ENCODE measurements at places on chromosomes 2 and 18.
A peak's percentile ranks its signal among the peaks of the same experiment; 100 is the strongest.

GRCh38 chr18:32469691-32470459 lies 807 bp downstream of the GAREM1 start:
- no peak for DNase-seq

DNA sequence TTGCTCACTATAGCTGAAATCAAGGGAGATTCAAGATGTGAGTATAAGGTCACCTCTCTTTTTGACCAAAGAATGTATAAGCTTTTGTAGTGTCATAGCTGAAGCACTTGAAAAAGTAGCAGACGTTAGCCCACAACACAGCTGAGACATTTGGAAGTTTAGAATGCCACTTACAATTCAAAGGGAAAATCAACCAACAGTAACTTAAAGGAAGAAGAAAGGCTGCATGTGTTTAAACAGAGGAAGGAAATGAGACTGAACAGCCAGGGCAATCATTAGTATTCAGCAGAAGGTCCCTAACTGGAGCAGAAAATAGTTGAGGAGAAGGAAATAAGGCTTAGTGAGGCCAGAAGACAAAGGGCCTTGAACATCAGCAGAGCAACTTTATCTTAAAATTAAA lies 23.5 kb upstream of the SCG2 start:
- DNase-seq: no peak

DNA sequence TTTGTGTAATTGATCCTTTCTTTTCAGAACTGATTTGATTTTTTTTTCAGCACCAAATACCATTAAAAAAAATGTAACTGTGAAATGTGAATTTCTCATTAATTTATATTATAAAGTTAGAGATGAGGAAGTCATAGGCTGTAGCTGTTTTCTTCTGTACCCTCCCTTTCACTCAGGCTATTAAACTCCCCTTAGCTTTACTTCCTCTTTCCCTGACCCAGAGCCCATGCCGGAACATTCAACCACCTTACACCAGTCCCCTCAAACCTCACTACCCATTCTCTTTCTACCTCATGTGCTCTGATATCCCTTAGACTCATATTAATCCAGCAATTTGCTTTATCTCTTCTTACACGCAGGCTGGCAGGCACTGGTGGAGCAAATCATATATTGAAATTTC lies 12.4 kb downstream of the GALNT5 start:
- DNase-seq: no peak

DNA sequence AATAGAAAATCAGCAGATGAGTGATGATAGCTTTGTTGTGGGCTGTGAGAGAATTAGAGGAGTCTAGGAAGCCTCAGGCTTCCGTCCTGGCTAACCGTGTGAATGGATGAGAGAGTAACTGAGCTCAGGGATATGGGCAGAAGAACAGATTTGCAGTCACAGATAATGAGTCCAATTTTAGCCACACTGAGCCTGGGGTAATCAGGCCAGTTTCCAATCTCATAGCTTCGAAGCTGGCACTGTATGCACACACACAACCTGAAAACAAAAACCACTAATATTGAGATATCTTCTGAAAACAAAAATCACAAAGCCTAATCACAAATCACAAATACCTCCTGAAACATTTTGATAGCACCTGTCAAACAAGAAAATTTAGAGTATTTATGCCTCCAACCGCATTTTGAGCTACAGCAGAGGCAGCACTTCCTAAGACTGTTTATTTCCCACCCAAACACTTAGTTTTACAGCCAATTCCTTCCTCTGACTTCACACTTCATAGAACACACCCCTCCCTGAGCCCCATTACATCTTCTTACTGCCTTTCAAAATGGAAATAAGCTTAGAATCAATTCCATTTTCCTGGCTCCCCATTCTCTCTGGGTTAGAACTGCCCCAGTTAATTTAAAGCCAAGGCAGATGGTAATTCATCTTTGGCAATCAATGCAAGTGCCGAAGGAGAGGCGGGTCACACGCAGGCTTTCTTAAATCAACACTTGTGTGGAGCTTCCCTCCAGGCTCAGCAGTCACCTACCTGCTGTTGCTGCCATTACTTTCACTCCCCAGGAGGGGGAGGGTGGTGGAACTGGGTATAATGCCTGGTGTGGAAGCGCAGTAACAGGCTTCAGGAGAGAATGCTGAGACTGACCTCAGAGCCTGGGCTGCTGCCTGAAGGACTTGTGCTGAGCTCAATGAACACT lies 18.9 kb downstream of the TTR start:
- no peak for DNase-seq

GRCh38 chr2:14901737-14902136 lies 269.2 kb downstream of the LRATD1 start:
- DNase-seq: no peak

DNA sequence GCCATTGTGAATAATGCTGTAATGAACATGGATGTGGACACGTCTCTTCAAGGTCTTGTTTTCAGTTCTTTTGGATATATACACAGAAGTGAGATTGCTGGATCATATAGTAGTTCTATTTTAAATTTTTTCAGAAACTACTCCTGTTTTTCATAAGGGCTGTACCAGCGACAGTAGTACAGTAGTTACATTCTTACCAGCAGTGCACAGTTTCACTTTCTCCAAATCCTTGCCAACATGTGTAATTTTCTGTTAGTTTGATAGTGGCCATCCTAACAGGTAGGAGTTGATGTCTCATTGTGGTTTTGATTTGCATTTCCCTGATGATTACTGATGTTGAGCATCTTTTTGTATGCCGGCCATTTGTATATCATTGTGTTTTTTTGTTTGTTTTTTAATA lies 81.7 kb downstream of the EPC2 start:
- DNase-seq: no peak

DNA sequence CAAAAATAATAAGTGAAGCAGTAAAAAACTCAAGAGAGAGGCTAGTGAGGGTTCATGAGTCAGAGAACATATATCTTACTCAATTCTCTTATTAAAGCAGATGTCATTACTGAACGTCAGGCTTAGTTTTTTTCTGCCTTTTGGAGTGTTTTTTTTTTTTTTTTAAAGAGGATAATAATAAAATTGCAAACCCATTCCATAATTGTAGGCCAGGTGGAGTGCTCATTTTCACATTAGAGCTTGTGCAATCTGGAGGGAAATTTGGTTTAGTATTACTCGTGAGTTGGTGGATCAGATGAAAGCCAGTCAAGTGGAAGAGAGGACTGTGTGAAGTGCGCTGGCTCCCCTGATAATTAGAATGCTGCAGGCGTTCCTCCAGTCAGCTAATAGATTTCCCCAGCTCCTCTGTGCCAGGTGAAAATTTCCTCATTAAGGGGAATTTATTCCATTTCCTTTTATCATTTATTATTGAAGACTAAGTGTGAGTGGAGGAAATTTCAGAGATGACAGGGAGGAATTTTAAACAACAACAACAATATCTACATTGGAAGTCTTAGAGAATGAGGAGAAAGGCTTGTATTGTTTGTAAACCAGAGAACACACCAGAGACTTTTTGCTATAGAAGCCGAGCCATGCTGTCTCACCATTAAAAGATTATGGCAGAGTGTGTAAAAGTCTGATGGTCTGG lies 74.6 kb downstream of the CPS1 start:
- no peak for DNase-seq

GRCh38 chr2:169095621-169096105 lies 26.3 kb downstream of the DHRS9 start:
- DNase-seq: peak; percentile 76

DNA sequence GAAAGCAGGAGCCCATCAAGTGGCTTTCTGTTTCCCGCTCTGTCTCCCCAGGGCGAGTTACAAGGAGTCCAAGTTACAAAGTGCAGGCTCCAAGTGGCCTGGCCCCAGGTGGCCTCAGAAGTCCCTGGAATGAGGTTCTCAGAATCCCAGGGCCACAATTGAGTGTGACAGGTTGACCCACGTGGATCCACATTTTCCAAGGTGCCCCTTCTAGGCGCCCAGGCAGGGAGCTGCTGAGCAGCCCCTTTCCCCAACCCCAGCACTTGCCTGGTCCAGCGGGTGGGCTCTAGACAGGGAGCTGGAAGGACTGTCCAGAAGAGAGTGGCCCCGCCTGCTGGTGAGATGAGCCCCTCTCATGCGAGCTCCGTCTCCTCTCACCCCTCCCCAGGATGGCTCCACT lies 253.4 kb downstream of the CYP26B1 start:
- DNase-seq: no peak

DNA sequence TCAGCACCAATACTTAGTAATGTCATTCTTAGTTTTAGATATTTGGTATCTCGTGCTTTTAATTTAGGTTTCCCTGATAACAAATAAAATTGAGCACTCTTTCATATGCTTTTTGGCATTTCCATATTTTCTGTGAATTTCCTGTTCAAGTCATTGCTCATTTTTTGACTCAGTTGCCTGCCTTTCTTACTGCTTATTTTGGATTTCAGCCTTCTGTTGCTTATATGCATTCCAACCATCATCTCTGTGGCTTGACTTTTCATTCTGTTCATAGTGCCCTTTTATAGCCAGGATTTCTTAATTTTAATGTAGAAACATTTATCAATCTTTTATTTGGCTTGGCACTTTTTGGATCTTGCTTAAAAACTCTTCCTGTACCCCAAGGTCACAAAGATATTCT lies 14.5 kb upstream of the KIF3C start:
- DNase-seq: no peak

GRCh38 chr2:128103407-128103806 lies 12.4 kb downstream of the UGGT1 start:
- no peak for DNase-seq

DNA sequence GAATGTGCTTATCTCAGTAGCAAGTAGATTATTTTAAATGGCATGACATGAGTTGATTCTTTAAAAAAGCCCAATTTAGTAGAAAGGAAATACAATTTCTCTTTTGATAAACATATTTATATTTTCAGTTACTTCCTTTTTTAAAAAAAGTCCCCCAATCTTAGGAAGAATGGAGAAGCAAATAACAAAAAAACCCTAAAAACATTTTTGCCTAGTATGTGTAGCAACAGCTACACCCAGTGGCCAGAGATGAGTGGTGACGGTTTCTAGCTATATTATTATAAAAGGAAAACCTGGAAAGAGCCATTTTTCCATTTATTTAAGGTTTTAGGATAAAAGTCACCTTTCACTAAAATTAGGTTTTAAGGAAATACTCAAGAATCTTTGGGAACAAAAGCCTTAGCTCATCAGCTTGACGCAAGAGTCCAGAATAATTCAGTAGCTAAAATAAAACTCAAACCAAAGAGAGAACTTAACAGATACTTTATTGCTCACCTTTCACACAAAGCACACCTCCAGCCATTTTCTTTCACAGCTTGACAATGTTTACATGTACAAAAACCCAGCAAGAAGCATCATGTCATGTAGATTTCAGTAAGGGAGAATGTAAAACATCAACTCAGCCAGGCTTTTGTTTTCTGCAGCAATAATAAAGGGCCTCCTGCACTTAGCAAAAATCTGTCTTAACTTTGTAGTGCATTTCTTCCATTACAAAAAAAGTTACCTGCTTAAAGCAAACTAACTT lies 15.7 kb downstream of the FAM98A start:
- peak; percentile 39 for DNase-seq

DNA sequence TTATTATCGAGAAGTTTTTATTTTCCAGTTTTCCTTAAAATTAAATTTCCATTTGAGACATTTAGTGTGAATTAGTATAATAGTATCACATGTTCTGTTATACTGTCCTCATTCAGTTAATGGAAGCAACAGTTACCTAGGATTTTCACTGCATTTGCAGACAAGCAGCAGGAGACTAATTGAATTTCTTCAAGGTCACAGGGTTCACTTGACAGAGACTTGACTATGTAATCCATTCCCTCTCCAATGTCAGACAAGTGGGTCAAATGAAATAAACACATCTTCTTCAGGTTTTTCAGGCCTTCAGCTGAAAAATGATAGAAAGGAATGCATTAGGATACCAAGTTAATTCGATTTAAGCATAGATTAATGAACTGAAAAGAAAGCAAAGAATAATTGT lies 26.7 kb downstream of the NLRC4 start:
- DNase-seq: no peak

DNA sequence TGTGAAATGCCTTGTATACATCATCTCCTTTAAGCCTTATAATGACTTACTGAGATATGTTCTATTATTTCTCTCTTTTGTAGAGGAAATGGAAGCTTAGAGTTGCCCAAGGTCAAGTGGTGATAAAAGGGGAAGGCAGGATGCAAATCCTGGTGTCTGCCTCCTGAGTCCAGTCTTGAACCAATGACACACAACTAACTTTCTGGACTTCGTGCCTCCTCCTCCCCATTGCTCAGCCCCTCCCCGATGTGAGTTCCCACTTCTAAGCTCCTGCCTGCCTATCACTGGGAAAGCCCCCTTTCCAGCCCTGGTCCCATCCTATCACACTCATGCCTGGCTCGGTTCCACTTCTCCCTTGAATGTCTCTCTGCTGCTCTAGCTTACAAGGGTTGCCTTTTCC lies 6.9 kb upstream of the CTIF start:
- DNase-seq: no peak
